Right cardiac atrium (tissue), 5 donors: ENCODE measurements at places on chromosomes 16 and 17.
A peak's percentile ranks its signal among the peaks of the same experiment; 100 is the strongest.

DNA sequence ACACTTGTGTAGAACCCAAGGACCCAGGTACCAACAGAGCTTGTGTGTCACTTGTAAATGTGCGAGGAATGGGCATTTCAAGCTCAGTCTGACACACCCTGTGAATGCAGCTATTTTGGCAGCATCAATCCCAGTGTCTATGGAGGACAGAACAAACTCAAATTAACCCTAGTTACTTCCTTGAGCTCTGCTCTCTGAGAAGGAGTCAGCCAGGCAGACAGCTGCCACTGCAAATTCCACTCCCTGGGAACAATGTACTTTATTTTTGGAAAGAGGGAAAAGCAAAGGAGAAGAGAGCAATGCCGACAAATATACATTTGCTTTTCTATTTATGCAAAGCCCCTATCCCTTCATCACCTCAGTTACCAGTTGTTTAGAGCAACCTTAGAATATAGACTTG is 48.4 kb upstream of the NOG start:
- no peak for DNase-seq

- peak; percentile 23 for DNase-seq
Measured at GRCh38 chr16:882256-882655, 81.7 kb upstream of the GNG13 start.

GRCh38 chr16:24935336-24935735 is 79.8 kb downstream of the ARHGAP17 start:
- no peak for DNase-seq

- DNase-seq: peak; percentile 50
Measured at GRCh38 chr17:47220531-47220999, 11.4 kb downstream of the MYL4 start.

GRCh38 chr16:79008869-79009179 is 591.7 kb downstream of the MAF start:
- no peak for DNase-seq

GRCh38 chr16:50165473-50165872 is 12.4 kb downstream of the TENT4B start:
- DNase-seq: no peak

- no peak for DNase-seq
Measured at GRCh38 chr16:85778873-85779272, 20.5 kb downstream of the EMC8 start.

GRCh38 chr16:66296591-66296990 is 69.9 kb upstream of the CDH5 start:
- DNase-seq: no peak

GRCh38 chr17:35448214-35448898 is at the start of gene SLFN13:
Gene SLFN13 (minus strand): TSS chr17:35448766. CDS start chr17:35445680, 3,086 bp downstream.
- DNase-seq: peak; percentile 86

GRCh38 chr16:47477679-47478078 is 16.5 kb downstream of the PHKB start:
- DNase-seq: no peak

GRCh38 chr17:75271233-75271954 is 363 bp upstream of the MIF4GD start:
- peak; percentile 93 for DNase-seq

DNA sequence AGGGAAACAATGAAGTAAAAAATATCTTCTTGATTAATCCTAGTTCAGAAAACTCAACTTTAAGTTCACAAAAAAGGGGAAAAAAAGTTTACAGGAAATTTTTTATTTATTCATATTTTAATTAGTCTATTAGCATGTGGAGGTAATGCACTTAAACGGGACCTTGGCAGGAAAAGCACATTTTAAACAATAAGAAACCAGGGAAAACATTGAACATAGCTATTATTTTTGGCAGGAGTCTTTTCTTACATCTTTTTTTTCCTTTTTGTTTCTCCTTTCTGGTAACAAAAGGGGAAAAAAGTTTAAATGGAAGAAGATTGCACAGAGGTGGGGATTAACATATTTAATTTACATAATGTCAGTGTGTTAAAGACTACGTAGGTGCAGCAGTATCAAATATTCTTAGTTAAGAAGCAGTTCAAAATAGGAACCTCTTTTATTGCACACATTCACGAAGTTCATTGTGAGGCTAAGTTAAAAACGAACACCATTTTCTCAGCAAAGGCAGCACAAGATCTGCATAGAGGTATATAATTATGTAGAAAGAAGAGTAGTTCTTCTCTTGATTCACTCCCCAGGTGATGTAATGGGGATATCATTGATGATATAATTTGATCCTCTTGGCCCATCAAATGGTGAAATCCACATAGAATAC is 940.5 kb downstream of the CDH11 start:
- DNase-seq: no peak

DNA sequence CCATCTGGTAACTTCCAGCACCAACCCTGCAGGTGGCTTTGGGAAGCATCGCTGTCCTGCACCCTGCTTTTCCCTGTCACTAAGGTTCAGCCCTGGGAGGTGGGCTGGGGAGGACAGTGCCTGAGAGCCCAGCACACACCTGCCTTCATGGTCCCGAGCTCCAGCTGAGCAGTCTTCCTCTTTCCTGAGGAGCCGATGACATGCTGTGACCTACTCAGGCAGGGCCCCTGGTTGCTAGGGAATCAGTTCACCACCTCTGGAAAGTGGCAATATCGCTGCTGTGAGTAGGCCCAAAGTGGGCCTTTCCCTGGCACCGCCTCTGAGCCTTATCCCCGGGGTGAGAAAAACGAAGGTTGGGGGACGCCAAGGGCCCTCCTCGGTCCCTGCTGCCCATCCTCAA is 17.9 kb downstream of the ST3GAL2 start:
- DNase-seq: no peak

GRCh38 chr17:45302649-45303173 is 14.1 kb downstream of the MAP3K14 start:
- DNase-seq: no peak

DNA sequence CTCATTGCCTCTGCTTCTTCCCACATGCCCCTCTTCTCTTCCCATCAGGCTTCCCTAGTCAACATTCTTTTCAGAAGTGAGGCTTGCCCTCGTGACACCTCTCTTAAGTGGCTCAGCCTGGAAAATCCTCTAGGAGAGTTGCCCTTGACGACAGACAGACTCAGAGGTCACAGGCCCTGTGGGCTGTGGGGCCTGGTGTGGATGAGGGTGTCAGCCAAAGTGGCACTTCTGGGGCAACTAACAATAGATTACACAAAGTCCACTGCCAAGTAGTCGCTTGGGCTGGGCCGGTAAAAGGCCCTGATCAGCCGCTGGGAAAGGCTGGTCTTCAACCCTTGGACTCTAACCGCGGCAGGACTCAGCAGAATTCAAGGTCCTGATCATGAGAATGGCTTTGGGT is 33.7 kb upstream of the METTL16 start:
- peak; percentile 55 for DNase-seq

DNA sequence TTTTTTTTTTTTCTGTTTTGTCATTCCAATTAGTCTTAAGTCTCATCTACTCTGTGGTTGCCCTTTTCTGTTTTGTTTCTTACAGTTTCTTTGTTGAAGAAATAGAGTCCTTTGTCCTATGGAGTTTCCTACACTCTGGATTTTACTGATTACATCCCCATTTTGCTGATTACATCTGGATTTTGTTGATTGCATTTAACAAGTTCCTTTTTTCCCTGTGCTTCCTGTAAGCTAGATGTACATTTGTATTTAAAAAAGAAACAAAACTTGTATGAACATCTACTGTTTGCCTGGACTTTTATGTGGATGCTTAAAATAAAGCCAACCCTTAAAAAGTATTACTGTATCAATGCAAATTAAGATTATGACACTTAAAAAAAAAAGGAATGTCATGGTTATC is 147.6 kb downstream of the CHD9 start:
- DNase-seq: no peak

- no peak for DNase-seq
Measured at GRCh38 chr16:23280483-23280967, 21.6 kb upstream of the SCNN1B start.

GRCh38 chr17:51461578-51462004 is 201.2 kb downstream of the UTP18 start:
- DNase-seq: peak; percentile 85

DNA sequence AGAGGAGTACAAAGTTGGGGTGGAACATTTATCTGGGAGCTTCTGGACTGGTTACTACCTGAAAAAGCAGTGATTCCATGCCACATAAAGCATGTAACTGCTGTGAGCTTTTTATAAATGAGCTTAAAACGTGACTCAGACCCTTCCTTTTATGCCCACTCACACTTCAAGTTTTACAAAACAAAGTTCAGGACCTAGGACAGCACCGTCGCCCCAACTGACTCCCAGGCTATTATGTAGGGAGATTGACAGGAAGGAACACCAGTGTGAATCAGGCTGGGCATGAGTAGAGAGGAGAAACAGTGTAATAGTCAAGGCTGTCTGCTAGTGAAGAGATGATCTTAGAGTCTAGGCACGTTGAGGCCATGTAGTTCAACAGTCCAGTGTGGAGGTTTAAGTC is 91.6 kb upstream of the DNAH9 start:
- DNase-seq: no peak
